ENCODE measurements at places on chromosomes 1 and 21.

- DNase-seq = no peak
Observed at GRCh38 chr1:92481599-92481925, 5.2 kb downstream of the GFI1 start.

GRCh38 chr1:214445831-214446614 lies 105.4 kb downstream of the PTPN14 start:
- DNase-seq = no peak

DNA sequence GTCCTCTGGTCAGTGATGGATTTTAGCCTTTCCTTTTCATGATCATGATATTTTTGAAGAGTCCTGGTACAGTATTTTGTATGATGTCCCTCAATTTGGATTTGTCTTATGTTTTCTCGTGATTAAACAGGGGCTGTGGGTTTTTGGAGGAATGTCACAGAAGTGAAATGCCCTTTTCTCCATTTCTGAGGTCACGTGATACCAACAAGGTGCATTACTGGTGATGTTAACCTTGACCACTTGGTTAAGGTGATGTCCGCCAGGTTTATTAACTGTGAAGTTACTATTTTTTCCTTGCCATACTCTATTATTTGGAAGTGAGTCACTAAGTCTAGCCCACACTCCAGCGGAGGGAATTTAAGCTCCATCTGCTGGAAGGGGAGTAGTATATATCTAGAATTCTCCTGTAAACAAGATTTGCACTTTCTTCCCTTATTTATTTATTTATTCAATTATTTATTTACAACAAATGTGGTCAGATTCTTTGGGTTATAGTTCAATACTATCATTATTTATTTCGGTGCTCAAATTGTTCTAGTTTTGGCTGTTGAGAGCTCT lies 123.4 kb downstream of the HIVEP3 start:
- no peak for DNase-seq

- no peak for DNase-seq
Observed at GRCh38 chr1:233490488-233490887, 123.4 kb upstream of the KCNK1 start.

GRCh38 chr1:33823830-33824229 lies 40.0 kb upstream of the HMGB4 start:
- no peak for DNase-seq

Measured in activated CD4-positive, CD25-positive, alpha-beta regulatory T cell (primary cell).